ENCODE measurements at places on chromosomes 1 and 21.
A peak's percentile ranks its signal among the peaks of the same experiment; 100 is the strongest.

GRCh38 chr1:7721940-7722669, 49.0 kb upstream of the VAMP3 start:
- no peak for DNase-seq

GRCh38 chr1:185350027-185350442, 33.0 kb upstream of the IVNS1ABP start:
- DNase-seq: no peak

GRCh38 chr1:116738673-116739370, 15.4 kb upstream of the CD2 start:
- DNase-seq: peak; percentile 20

- no peak for DNase-seq
Measured at GRCh38 chr1:58908561-58909560, 125.0 kb upstream of the JUN start.

DNA sequence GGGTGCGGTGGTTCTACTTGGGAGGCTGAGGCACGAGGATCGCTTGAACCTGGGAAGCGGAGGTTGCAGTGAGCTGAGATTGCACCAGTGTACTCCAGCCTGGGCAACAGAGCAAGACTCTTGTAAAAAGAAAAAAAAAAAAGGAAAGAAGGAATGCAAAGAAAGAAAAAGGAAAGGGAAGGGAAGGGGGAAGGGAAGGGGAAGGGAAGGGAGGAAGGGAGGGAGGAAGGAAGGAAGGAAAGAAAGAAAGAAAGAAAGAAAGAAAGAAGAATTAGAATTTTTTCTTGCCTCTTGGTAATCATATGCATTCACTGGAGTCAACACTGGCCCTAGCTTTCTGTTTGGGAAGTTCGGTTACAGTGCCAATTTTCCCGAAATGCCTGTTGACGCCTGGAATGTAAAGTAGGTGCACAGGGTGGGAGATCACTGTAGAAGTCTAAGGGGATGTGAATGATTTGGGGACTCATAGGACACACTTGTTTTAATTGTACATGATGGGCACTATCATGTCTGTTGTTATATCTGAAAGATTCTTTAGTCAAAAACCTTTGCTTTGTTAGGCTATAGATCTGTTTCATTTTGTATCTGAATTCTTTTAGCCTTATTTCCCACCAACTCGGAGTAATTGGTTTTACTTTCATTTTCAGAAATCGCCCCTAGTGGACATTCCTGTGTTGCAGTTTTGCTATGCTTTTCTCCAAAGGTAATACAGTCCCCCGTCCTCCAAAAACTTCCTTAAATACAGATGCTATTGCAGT, 59.8 kb upstream of the MORC3 start:
- DNase-seq: no peak

- DNase-seq: no peak
Measured at GRCh38 chr1:161128591-161129420, 3.7 kb downstream of the DEDD start.
